ENCODE measurements at places on chromosomes 5 and 9.

GRCh38 chr5:96141749-96142148 lies 180.1 kb upstream of the ELL2 start:
- no peak for DNase-seq

GRCh38 chr9:132858751-132859150 lies 19.3 kb downstream of the AK8 start:
- DNase-seq = no peak

DNA sequence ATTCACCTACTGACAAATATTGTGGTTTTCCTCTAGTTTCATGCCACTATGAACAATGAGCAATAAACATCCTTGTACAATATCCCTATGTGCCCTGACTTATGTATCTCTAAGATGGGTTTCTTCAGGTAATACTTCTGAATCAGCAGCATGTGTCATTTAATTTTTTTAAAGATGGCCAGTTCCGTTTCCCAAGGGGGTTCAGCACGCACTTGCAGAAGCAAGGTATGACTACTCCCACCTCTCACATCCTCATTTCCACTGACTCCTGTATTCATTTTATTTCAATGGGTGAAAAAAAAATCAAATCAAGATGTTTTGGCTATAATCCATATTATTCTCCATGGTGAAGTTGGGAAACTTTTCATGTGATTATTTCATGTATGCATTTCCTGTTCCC lies 14.7 kb upstream of the ADAMTS19 start:
- no peak for DNase-seq

DNA sequence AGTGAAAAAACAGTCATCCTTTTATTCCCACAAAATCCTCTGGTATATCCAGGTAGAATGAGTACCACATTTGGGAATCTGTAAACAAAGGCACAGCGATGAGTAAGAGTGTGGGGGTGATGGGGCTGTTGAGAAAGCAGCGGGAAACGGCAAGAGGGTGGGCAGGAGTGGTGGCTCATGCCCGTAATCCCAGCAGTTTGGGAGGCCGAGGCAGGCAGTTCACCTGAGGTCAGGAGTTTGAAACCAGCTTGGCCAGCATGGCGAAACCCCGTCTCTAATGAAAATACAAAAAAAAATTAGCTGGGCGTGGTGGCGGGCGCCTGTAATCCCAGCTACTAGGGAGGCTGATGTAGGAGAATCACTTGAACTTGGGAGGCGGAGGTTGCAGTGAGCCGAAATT lies 43.1 kb downstream of the KLF4 start:
- no peak for DNase-seq

DNA sequence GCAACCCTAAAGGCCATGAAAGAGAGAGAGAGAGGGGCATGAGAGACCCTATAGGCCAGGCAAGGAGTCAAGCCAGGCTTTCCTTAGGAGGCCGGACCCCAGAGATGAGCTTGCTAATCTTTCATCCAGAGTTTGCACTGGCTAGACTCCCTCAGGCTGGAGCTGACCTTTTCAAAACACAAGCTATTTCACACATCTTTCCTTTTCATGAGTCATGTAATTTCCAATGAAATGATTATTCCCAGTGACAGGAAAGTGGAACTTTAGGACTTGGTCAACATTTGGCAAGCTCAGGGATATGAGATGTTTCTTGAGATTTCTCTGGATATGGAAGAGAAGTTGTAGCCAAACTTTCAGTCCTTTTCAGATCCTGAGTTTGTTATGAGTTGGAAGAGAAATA lies 117.7 kb downstream of the TARS1 start:
- DNase-seq = no peak

GRCh38 chr9:86052556-86053468 lies 46.5 kb downstream of the GOLM1 start:
- DNase-seq = no peak

DNA sequence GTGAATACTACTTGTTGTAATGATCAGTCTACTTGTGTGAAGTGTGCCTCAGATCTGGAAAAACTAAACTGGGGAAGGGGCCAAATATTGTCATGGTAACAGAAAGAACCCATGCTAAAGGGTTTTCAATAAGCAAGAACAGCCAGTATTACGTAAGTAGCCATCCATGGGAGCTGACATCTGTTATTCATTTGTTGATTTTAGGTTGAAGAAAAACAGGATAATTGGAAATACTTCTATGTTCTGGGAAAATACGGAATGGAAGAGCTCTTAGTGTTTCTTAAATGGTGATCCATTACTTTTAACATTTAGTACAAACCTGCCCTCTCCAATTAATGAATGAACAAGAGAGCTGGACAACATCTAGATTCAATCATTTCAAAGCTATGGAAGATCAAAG lies 485.8 kb downstream of the NTRK2 start:
- DNase-seq = no peak

GRCh38 chr9:20582150-20582549 lies 40.1 kb downstream of the MLLT3 start:
- no peak for DNase-seq

DNA sequence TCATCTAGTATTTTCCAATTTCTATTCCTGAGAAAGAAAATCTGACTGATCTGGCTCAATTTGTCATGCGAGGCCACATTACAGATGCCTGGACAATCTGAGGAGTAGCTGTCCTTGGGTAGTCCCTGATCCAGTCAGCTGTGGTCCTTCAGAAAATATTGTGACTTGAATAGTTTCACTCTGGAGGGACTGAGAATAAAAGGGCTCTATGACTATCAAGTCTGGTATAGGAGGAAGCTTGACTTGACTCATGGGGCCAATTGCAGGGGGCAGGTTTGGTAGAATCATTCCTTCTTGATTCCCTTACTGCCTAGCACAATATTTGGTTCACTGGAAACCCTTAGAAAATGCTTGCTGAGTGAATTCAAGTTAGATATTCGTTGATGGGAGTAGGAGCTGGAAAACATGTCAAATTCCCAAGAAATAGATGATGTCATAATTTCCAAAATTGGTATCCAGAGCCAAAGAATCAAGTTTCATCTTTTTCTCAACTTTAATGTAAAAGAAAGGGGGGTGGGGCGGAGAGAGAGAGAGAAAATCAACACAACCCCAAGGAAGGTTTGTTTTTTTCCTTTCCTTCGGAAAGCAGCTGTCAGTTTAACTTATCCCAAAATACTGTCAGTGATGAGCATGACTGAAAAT lies 32.4 kb upstream of the STX17 start:
- DNase-seq = no peak

DNA sequence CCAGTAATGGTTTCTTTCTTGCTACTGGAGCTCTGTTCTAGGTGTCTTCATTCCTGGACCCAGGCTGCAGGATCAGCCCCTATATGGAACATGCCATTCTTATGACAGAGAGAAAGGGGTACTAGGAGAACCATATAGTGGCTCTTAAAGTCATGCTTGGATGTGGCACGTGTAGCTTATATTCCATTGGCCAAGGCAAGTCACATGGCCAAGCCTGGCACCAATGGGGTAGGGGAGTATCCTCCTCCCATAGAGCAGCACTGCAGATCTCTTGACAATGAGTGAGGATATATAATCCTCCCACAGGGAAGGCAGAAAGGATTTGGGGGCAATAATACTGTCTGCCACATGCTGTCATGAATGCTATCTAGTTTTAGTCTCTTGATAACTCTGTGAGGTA lies 193.3 kb downstream of the PALM2AKAP2 start:
- DNase-seq = peak; percentile 54

DNA sequence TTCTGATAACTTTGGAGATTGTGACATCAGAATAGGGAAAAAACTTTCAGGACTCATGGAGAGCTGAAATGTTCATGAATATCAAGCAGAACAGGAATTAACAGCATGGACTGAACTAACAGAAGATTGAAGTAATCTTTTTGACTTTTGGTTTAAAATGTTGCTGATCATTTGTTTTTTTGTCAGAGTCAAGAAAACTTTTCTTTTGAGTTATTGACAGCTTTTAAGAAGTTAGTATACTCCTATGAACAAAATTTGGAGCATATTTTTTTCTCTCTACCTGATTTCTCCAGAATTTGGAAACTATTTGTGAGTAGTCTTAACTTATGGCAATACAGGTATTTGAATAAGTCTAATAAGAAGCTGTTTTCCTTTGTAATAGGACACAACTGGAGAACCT lies 244.3 kb upstream of the KLF9 start:
- DNase-seq = no peak

DNA sequence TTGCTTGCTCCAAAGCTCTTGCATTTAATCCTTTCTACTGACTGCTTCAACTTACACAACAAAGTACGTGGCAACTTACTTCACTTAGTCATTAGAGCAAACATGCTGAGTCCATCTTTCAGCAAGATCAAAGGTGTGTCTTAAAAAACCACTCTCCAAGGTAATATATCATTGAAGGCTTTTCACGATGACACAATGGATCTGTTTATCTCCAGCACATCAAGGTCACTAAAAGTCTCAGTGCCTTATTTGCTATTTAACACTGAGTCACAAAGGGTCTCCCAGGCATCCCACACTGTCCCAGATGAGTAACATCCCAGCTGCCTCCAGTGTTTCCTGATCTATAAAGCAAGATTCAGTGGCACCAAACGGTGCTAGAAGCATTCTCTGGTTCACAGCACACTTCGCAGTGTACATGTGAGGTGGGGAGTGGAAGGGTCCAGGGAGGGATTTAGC lies 3.7 kb upstream of the CLK4 start:
- no peak for DNase-seq

DNA sequence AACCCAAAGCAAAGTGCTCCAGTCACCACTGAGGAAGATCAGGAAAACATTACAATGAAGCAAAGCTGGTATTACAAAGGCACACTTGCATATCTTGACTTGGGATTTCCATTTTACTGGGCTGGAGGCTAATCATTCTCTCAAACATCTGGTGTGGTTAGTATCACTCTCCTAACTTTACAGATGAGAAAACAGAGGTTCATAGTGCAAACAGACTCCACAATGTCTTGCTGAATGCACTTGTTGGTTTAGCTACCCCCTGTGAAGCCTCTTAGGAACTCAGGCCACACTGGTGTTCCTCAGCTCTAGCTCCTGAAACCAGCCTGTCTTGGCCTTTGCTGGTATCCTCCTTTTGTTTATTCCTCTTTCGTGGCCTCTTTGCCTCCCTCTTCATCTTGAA lies 29.5 kb upstream of the SMAD5 start:
- DNase-seq = no peak

- no peak for DNase-seq
Measured at GRCh38 chr9:131263701-131264100, 12.6 kb downstream of the FAM78A start.

DNA sequence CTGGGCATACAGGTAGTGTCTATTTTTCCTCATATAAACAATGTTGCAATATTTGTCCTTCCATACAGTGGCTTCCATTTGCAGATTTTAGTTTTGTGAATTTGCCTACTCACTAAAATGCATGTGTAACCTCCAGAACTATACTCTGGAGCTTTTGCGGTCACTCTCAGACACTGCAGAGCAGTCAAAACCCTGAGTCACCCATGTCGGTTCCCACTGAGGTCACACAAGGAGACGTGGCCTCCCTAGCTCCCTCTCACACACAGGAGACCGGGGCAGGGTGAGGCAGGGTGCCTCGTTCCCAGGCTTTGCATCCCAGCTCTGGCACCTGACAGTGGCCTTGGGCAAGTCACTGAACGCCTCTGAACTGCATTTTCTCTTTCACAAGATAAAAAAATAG lies 55.5 kb upstream of the ZNF354A start:
- no peak for DNase-seq

DNA sequence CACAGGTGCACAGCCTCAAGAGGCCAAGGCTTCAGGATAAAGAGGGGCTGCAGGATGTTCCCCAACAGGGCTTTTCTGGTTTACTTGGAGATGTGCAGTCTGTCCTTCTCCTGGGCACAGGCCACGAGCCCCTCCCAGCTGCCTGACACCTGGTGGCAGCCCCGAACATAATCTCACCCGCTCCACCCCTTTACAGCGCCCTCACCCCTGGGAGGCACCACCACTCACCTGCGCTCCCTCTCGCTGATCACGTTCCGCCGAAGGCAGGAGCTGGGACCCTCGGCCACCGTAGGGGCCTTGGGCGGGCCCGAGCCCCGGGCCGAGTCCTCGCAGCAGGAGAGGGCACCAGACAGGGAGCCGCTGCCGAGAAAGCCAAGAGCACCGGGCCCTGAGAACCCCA lies 514 bp downstream of the SOHLH1 start:
- DNase-seq = no peak

GRCh38 chr5:59790376-59790775 lies 103.2 kb downstream of the PDE4D start:
- DNase-seq = peak; percentile 25

DNA sequence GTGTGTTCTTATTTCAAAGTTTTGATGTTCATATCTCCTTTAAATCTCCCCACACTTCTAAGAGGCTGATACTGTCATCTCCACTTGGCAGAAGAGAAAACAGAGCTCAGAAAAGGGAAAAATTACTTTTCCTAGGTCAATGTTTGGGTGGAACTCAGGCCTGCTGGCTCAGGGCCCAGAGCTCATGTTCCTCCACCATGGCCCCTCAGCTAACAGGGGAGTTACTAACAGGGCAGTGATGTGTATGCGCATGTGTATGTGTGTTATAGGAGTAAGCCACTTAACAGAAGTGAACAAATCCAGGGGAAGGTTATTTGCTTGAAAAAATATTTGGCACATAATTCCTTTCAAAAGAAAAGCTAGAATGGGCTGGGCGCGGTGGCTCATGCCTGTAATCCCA lies 2.5 kb downstream of the C1QTNF2 start:
- DNase-seq = no peak

DNA sequence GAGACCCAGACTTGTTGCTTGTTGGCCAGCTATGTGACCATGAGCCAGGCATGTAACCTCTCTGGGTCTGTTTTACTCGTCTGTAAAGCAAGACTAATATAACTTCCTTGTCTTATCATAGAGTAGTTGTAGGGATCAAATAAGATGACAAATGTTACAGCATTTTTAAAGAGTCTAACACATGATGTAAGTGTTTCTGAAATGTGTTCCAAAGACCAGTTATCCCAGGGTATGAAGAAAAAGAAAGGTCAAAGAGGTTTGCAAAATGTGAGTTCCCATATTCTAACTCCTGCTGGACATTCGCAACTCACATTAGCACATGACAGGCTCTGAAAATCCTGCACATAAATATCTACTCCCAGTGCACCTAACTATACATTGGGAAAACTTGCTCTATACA lies 28.5 kb upstream of the MATR3 start:
- DNase-seq = no peak

DNA sequence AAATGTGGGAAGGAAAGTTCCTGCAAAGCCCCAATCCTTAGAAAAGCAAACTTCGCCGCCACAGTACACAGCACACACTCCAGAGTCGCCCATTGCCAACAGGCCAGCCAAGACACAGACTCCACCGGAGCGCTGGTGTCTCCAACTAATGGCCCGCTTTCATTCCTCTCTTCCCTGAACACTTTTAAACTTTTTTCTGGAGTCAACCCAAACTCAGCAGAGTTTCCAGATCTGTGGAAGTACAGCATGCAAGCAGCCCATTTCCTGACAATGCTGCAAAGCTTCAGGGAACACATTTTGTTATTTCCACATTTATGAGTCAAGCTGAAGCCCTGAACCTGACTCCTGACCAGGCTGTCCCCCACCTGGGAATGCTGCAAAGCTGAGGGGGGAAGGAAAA lies 351.9 kb downstream of the NFIB start:
- DNase-seq = no peak

- no peak for DNase-seq
Measured at GRCh38 chr9:138028596-138028995, 151.0 kb downstream of the CACNA1B start.

GRCh38 chr5:72468606-72469005 lies 38.6 kb downstream of the ZNF366 start:
- no peak for DNase-seq
